Activated CD4-positive, alpha-beta T cell treated with anti-CD3 and anti-CD28 coated beads for 24 hours (primary cell): ENCODE measurements at places on chromosomes 16 and 17.

- DNase-seq, result no peak
Observed at GRCh38 chr16:2142942-2143877, 5.2 kb upstream of the RAB26 start.

GRCh38 chr17:36193216-36193775 is 3.3 kb downstream of the CCL3L1 start:
- no peak for DNase-seq

GRCh38 chr17:28774206-28774605 is 30.4 kb downstream of the TRAF4 start:
- DNase-seq, result no peak

DNA sequence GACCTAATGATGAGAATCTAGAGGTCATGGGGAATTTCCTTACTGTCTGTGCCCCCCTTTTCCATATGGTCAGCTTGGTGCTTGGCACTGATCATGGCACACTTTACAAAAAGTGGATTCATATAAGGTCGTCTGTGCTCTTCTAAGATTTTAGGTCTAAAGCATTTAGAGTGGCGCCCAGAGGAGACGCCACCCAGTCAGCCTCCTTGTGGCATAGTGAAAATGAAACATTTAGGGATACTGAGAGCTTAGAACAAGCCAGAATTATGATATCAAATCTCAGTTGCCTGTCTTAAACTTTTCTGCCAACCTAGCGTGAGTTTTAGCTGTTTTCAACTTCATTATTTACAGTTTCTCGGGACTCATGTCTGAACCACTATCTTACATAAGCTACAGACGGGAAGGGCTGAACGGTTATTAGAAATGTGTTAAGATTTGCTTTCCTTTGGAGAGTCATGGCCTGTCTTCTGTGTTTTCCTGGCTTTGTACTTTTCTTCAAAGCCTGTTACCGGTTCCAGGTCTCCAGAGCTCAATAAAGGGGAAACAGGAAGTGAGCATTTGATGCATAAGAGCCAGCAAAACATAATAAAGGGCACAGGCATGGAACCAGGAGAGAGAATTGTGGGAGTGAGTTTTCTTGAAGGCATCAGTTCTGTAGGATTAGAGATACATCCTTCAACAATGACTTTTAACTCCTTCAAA is 13.7 kb downstream of the ZNRF1 start:
- no peak for DNase-seq

DNA sequence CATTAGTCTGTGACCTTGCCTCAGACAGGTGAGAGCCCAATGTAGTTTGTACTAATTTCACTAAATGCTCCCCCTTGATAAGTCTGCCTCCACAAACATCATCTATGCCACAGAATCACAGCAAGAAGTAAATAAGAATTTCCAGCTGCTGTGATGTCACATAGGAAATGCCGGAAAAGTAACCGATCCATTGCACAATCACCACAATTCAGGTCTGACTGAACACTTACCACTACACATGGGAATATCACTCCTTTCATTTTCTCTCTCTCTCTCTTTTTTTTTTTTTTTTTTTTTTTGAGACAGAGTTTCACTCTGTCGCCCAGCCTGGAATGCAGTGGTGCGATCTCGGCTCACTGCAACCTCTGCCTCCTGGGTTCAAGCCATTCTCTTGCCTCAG is 79.0 kb upstream of the CDH11 start:
- DNase-seq, result no peak

GRCh38 chr17:64547319-64547718 is 40.5 kb downstream of the CEP95 start:
- no peak for DNase-seq

GRCh38 chr17:1379930-1380313 is 20.1 kb downstream of the YWHAE start:
- DNase-seq, result no peak

GRCh38 chr16:4369007-4369733 is 2.5 kb upstream of the VASN start:
- DNase-seq, result no peak

- no peak for DNase-seq
Observed at GRCh38 chr17:78862073-78863023, 21.7 kb upstream of the USP36 start.

DNA sequence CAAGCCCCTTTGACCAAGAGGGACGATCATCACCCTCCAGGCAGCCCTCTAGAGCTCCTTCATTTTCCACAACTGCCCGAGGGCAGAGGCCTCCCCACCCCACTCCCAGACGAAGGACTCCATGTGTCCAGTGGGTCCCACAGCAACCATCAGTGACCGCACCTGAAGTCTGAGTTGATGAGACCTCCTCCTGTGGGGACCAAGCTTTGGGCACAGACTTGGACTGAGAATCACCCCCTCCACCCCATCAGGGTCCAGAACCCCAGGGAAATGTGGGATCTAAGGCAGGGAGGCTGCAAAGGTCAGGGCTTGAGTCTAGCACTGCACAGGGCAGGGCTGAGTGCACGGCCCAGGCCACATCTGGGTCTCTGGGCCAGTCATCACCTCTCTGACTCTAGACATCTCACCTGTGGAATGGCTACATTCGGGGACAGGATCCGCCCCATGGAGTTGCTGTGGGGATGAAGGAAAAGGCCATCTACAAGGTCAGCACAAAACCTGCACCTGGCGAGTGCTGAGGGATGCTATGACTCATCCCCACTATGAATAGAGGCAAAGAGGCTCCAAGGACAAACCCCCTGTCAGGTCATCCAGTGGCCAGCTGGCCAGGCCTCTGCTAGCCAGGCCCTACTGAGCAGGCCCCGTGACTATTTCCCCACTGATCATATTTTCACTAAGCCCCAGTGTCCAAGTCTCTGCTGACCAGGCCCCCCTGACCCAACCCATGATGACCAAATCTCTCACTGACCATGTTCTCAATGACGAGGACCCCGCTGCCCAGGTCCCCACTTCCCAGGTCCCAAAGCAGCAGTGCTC is 38.4 kb downstream of the TNFRSF13B start:
- no peak for DNase-seq

DNA sequence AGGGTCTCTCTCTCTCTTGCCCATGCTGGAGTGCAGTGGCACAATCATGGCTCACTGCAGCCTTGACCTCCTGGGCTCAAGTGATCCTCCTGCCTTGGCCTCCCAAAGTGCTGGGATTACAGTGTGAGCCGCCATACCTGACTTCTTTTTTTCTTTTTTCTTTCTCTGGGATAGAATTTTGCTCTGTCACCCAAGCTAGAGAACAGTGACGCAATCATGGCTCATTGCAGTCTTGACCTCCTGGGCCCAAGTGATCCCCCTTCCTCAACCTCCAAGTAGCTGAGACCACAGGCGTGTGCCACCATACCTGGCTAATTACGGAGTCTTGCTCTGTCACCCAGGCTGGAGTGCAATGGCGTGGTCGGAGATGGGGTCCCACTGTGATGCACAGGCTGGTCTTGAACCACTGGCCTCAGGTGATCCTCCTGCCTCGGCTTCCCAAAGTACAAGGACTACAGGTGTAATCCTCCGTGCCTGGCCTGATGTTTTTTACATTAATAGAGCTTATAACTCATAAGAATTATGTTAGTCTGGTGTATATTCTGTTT is 76.5 kb downstream of the BCAS3 start:
- no peak for DNase-seq

- DNase-seq, result peak; percentile 60
Observed at GRCh38 chr17:17496189-17497064, at the start of gene RASD1. Gene RASD1 (minus strand): TSS chr17:17496395. CDS start chr17:17496181, 214 bp downstream.

DNA sequence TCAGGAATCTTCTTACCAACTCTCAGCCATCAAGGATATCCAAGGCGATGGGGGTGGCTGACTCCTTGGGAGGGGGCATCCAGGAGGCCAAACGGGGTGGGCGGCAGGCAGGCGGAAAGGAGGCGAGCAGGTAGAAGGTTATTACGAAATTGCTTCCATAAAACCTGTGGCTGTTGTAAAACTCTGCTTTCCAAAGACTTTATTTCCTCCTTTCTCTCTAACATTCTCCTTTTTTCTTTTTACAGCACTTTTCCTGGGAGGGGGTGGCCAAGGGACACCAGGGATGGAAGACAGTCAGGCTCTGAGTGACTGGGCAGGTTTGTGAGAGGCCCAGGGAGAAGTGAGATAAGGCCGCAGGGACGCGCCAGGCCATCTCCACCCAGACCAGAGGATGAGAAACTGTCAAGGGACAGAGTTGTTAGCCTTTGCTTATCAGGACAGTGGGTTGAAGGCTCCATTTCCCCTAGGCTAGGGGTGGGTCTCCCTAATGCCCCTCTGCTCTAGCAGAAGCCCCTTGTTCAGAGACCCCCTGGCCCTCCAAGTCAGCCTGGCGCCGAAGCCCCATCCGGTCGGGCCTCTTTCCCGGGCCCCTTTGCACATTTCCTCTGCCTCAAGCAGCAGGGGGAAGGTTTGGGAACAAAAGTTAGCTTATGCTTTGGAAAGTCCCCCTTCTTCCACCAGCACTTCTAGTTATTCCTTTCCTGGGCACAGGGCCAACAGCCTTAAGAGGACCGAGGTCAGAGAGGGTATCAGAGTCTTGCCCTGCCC is 5.0 kb upstream of the HOXB9 start:
- no peak for DNase-seq

DNA sequence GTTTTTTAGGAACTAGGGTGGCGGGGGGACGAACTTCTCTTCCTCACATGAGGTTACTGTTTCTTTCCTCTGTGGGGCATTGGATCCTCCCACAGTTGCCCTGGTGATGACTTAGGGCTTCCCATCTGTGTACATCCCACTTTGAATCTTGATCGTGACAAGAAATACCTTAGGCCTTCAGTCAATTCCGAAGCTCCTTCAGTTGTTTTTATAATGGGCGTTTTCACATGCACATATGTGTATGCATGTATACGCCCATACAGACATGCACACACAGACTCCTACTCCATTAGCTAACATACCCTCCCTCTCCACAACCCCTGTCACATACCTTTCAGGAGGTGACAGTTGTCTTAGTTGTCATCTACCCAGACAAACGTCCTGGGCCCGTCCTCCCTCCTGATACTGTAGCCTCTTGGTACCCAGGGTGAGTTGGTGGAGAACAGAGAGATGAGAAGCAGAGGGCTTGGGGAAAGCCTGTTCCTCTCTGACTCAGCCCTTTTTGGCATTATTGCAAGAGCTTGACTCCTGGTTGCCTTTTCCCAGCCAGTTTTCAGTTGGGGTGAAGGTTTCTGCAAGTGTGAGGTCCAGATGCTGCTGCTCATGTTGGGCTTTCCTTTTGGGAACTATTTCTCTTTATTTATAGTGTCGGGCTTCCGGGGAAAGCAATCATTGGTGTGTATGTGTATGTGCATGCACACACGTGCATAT is 2.2 kb upstream of the AOC2 start:
- DNase-seq, result no peak
